ENCODE measurements at places on chromosomes 2 and 18.

DNA sequence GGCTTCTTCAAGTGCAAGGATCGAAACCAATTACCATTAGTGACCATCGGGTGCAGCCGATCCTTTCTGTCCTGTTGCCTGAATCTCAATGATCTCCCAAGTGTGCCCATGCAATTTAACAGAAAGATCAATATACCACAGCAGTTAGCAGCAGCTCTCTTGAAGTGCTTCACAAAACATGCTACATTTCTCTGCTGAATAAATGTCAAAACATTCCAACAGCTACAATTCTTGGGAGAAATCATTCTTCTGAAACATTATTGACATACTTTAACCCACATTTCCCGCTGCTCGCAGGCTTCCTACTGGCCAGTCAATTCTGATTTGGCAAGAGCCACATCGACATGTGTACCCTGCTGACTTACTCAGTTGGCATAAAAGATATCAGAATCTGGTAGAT lies 907.7 kb downstream of the TMEM182 start:
- DNase-seq = no peak

DNA sequence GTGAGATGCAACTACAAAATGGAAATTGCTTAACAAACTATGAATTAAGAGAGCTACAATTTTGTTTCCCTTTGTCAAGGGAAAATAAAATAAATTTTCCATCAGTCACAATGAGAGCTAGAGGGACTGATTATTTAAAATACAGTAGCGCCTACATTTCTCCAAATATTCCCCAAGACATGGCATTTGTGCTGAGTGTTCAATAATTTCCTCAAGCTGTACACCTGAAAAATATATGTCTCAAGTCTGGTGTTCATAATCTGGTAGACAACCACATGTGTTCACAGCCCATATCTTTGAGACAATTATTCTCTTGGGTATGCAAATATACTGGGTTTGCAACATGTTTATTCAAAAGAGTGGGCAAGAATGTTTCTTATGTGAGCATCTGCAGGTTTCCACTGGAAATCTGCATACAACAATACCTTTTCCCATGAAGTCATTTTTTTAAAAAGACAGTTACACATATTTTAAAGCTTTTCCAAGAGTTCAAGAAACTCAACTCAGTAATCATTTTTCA lies 240.1 kb upstream of the VRK2 start:
- no peak for DNase-seq

DNA sequence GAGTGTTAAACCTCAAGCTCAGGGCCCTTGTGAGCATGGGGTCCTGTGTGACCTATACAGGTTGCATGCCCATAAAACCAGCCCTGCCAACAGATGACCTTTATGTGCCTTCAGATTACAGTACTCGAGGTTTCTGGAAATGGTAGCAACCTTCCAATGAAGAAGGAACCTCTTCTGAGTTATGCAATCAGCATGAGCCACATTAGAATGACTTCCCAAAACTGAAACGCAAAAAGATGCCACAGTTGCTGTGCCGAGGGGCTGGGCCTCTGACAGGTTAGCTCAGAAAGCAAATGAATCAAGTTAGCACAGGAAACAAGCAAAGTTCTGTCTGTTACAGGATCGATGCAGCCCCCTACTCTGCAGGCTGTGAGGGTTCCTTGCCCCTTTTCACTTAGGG lies 37.7 kb downstream of the TGFA start:
- DNase-seq = no peak

- DNase-seq = no peak
Observed at GRCh38 chr2:147150241-147150635, 694.6 kb upstream of the ACVR2A start.

DNA sequence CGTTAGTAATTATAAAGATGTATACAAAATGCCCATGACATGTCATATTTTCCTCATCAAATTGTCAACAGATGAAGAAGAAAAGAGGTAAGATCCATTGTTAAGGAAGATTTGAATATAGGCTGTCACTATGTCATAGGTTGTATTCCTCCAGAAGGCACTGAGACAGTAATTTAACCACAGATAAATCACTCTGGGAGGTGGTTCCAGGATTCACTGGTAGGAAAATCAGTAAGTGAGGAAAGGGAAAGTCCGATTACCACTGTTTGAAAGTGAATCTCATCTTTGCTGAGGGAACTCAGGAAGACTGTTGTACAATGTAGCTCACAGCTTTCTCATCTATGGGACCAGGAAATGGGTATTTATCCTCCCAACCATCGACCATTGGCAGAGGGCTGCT lies 152.8 kb upstream of the TMEFF2 start:
- DNase-seq = no peak

GRCh38 chr2:229708335-229708734 lies 6.0 kb downstream of the DNER start:
- no peak for DNase-seq

All from mesenchymal stem cell (in vitro differentiated cells and primary cell).